Endothelial cell (in vitro differentiated cells): ENCODE measurements at places on chromosomes 16 and 17.

GRCh38 chr17:65660078-65660477, 98.6 kb upstream of the AXIN2 start:
- no peak for DNase-seq

GRCh38 chr16:30525844-30526136, 576 bp downstream of the ZNF768 start:
- DNase-seq, result no peak

- DNase-seq, result no peak
Observed at GRCh38 chr16:67844497-67844896, 2.2 kb upstream of the NUTF2 start.

- DNase-seq, result no peak
Observed at GRCh38 chr16:69171325-69172084, 15.5 kb upstream of the SNTB2 start.

- DNase-seq, result no peak
Observed at GRCh38 chr16:57622361-57623250, 5.8 kb upstream of the ADGRG1 start.

- no peak for DNase-seq
Observed at GRCh38 chr17:69223809-69224208, 4.8 kb downstream of the ABCA10 start.

DNA sequence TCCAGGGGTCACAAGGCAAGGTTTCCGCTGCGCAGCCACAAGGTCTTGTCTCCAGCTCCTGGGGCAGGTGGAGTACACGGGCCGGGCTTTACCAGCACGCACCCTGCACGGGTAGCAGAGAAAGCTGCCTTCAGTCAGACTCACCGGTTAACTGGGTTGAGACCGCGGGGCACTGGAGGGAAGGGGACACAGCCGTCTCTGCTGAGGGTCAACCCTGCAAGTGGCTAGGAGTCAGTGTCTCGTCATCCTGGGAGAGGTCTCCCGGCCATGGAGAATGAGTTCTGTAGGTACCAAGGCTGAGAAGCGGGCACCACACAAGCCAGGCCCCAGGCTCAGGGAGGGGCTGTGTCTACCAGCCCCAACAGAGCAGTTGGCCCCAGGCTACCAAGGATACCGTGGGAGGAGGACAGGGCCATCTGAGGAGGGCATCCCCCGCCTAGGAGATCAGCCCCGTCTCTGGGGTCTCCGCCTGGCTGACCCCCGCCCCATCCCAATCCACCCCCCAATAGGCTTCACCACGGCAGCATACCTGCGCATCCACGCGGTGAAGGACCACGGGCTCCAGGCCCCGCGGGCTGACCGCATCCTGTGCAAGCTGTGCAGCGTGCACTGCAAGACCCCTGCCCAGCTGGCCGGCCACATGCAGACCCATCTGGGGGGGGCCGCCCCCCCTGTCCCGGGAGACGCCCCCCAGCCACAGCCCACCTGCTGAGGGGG, 2.8 kb upstream of the PRRT2 start:
- no peak for DNase-seq

DNA sequence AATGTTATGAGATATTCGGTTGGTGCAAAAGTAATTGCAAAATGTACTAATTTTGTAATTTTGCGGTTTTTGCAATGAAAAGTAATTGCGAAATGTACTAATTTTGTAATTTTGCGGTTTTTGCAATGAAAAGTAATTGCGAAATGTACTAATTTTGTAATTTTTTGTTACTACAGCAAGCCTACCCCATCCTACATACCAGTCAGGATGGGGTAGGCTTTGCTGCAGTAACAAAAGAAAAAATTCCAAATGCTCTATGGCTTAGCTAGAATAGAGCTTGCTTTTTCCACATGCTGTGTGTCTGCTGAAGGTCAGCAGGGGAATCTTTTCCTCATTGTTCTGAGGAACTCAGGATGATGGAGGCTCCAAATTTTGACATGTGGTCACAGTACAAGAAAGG, 83.3 kb upstream of the GPRC5B start:
- DNase-seq, result no peak

DNA sequence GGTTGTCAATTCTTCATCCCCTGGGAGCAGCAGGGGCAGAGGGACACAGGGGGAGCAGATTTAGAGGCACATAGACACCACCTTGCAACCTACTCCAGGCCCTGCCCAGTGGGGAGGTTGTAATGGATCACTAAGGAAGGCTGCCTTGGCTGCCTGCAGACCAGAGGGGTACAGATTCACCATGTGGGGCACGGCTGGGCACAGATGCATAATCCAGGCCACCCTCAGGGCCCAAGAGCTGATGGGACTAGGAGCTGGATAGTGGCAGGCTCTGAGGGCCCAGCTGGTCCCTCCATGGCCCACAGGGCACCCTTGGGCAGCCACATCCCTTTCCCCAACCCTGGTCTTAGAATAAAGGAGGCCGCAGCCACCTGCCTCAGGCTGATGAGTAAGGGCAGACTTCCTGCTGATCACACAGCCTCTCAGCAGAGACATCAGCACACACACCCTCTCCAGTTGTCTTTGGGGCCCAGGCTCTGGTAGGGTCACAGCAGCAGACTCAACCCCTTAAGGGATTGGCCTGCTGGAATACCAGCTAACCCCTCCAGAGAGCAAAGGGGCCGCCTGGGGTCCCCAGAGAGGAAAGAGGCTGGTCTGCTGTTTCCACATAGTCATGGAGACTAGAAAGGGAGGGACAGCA, 224.9 kb downstream of the GSG1L start:
- DNase-seq, result no peak

GRCh38 chr16:84054916-84055315, 12.3 kb upstream of the SLC38A8 start:
- no peak for DNase-seq

DNA sequence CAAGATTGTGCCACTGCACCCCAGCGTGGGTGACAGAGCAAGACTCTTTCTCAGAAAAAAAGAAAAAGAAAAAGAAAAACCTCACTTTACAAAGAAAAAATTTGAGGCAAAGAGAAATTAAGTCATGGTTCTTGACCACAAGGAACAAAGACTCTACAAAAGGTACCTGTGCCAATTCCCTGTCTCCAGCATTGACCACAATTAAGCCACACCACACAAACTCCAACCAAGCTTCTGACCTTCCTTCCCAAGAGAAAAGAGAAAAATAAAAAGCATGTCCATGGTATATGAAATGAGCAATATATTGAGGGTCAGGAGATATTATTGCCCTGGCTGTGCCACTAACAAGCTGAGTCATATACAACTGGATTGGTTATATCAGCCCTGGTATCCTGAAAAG, 146.3 kb upstream of the NOG start:
- DNase-seq, result no peak

DNA sequence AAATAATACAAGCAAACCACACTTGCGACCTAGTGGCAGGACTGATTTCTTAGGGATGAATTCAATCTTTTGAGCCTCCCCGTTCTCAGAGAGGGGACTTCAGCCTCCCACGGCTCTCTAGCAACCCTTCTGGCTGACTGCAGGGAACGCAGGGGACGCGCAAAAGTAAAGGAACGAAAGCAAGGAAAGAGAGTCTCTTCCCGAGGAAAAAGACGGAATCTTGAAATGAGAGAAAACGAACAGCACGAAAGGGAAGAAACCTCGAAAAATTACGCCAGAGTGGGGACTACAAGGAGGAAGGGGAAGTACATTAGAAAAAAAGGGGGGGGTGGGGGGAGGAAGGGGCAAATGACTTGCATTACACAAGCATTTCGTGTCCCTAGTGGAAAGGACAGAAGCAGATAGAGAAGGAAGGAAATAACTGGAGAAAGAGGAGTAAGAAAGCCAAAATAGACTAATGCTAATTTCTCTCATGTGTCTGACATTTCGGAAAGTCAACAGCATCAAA, 1.2 kb downstream of the GRB2 start:
- DNase-seq, result peak; percentile 61

DNA sequence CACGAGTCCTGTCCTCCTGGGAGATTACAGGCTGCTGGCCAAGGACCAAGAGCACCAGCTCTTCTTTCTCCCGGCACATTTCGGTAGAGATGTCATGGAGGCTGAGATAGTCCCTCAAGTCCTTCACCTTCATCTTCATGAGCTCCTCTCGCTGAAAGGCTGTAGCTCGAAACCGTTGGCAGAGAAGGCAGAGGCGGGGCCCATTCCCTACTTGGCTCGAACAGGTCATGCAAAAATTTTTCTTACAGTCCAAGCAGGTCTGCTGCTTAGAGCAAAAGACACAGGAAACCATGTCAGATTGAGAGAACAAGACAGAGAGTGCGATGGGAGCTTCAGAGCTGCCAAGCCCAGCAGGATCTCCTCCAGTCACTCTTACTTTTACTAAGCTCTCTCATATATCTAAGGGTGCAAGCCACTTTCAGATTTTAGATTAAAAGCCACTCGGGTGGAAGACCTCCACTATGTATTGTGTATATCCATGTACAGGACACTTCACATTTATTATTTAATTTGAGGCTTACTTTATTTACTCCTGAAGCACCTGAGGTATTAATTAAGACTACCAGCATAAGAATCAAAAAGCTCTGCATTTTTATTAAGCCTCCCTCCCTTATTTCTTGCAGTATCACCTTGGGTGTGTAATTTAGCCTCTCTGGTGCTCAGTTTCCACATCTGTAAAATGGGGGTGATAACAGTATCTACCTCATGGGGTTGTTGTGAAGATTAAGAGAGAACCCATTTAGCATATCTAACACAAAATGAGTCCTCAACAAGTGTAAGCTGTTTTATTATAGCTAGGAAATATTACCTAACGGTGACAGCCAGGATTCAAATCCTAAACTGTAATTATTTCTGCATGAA, 41.4 kb downstream of the LIG3 start:
- no peak for DNase-seq

GRCh38 chr17:66533572-66533971, 231.2 kb downstream of the PRKCA start:
- peak; percentile 7 for DNase-seq

GRCh38 chr16:1984347-1985225, 593 bp downstream of the GFER start:
- DNase-seq, result no peak

DNA sequence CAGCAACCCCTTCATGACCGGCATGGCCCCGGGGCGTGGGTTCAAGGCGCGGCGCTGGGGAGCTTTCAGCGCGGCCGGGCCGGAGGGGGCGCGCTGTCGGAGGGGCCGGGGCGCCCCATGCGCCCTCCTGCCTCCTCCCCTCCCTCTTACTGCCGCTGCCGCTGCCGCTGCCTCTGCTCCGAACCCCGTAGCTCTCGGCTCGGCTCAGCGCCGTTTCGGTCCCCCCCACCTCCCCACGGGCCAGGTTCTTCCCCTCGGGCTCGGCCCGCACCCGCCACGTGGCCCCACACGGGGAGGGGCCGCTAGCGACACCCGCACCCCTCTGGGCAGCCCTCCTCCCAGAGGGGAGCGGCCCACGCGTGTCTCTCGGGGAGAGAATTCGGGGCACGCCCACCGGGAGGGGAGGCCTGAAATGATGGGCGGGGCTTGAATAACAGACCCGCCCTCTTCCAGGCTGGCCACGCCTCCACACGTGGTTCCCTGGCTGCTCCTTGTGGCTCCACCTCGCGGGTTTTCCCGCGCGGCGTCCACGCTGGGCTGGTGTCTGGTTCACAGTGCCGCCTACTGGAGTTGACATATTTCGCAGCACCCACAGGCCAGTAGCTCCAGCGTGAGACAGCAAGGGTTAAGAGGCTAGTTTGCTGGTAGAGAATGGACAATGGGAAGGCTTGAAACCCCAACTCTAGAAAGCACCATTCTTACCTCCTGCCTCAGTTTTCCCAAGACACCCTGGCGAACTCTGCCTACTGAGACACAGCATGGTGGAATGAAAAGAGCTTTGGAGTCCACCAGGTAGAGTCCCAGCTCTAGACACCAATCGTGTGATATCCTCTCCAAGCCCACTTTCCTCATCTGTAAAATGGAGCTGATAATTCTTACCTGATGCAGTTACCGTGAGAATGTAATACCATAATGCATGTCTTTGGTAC, at the start of gene KCNH4:
Gene KCNH4 (minus strand): TSS at position 221 of the 929 bp plus-strand sequence. CDS start 197 bp downstream, at position 24.
- peak; percentile 63 for DNase-seq

GRCh38 chr17:15124746-15125145, 140.4 kb downstream of the PMP22 start:
- DNase-seq, result no peak

DNA sequence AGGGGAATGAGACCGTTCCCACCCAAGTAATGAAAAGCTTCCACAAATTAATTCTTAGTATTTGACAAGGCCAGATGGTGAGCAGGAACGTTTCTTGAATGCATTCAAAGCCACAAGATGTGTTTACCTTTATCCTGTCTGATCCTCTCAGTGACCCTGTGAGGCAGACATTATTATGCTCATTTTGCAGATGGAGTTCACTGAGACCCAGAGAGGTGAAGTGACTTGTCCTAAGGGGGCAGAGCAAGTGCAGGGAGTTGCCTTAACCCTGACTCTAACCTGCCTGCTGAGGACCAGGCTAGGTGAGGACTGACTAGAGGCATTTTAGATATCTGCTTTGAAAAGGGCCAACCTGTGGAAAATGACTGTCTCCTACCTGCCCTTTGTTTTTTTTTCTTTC, 156.7 kb downstream of the HAPSTR1 start:
- no peak for DNase-seq

DNA sequence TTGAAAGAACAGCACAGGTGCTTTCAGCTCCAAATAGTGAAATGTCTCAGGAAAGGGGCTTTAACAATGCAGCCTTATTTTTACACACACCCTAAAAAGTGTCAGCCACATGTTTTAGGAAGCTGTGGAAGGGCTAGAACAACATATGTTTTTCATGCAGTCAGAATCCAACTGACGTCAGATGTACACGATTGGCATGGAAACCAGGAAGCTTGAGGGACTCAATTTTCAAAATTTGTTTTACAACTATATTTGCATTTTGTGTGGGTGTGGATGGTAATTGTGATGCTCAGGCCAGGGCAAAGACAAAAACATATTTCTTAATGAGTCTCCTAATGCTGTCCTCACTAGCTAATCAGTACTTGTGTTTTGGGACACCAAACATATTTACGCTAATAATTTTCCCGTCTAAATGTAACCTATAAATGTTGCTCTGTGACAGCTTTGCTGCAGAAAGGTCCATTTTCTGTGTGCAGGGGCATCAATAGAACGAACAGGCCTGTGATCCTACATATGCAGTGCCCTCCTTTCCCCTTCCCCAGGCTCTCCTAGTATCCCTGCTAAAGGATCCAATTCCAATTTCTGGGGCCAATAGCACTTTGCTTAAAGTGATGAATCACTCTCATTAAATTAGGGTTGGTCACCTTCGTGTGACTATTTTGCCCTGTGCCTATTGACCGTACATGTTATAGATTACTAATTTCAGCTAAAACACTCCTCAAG, 434.0 kb upstream of the CDH5 start:
- DNase-seq, result no peak

- no peak for DNase-seq
Observed at GRCh38 chr17:76390003-76390421, 5.6 kb downstream of the SPHK1 start.

GRCh38 chr17:76678330-76678729, 32.4 kb downstream of the MXRA7 start:
- DNase-seq, result no peak

GRCh38 chr17:36198831-36199465, 2.4 kb upstream of the CCL3L1 start:
- no peak for DNase-seq

DNA sequence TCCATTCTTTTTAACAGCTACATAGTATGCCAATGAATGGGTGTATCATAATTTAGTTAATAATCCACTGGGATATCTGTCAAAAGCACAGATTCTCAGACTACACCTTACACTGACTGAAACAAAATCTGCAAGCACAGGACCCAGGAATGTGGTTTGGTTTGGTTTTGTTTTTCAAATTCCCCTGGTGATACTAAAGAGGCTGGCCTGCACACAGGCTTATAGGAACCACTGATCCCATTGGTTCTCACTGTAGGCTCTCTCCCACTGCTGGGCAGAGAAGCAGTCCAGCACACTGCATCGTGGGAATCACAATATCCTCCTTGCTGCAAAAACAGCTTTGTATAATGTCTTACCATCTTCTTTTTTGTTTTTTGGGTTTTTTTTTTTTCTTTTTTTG, 67.1 kb downstream of the TEX14 start:
- DNase-seq, result no peak

- no peak for DNase-seq
Observed at GRCh38 chr16:57658878-57659674, 9.0 kb upstream of the ADGRG3 start.
